ENCODE measurements at places on chromosomes 11 and 22.

- no peak for DNase-seq
Measured at GRCh38 chr22:26225207-26225606, 55.9 kb downstream of the SEZ6L start.

DNA sequence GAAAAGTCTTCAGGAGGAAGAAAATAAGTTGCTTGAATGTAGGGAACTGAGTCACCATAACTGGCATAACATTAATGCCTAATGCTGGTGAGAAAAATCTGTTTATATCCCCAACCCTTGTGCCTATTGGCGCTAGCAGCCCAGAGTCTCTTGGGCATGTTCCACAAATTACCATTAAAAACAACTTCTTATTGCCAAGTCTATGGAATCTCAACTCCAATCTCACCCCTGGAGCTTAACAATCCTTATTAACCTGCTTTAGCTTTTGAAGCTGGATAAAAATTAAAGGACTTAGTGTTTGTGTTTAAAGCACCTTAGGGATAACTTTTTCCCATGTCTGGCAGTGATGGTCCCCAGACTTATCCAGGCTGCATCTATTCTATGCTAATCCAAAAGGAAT, 143.0 kb downstream of the APIP start:
- no peak for DNase-seq

- no peak for DNase-seq
Measured at GRCh38 chr11:12695221-12695794, 21.1 kb downstream of the TEAD1 start.

DNA sequence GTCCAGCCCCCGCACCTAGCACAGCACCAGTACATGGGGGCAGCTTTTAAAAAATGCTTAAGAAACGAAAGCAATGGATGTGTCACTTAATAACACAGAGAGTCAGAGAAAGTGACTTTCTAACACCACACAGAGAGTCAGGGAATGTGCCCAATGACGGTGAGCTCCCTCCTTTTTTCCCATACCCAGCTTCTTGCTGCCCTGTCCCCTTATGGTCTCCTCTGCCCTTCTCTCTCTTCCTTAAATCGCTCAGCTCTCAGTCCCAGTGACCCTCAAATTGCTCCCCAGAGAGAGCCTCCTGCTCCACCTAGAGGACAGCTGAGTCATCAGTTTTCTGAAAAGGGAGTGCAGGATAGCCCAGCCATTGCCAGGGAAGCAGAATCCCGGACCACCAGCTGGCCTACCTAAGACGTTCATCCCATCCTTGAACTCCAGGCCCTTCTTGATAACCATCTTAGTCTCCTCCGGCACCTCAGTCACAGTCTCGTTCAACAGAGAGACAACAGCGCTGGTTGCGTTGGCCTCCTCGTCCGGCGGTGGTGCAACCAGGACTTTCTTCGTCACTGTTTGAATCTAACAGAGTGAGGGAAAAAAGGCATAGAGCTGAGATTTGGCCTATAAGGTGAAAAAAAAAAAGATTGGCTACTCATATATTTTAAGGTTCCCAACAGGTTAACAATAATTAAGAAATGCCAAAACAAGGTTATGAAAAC, 113.5 kb downstream of the SLC1A2 start:
- DNase-seq: peak; percentile 7

- DNase-seq: no peak
Measured at GRCh38 chr11:12073886-12074285, 36.5 kb upstream of the MICAL2 start.

DNA sequence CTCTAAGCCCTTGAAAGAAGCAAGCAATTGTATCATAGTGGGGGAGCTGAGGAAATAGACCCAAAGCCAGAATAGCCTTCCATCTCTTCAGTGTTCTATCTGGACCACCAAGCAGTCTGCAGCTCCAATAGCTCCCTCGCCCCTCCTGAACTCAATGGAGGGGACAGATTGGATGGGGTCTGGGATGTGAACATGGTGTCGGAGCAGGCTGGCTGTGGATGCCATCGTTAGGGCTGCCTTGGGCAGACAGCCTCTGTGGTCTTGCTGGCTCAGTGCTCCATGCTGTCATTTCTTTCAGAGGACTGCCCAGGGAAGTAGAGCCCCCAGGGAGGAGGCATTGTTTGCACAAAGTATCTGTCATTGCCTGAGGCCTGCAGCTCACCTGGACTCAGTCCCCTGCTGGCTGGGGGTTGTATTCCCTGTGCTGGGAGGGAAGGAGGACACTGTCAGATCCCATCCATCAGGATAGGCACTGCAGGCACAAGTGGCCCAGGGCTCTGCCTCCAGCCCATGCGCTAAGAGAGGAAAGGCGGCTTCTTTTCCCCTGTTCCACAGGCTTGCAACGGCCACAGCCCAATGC, 537.7 kb downstream of the BUD13 start:
- DNase-seq: no peak

- DNase-seq: no peak
Measured at GRCh38 chr22:50506611-50507420, 686 bp downstream of the LMF2 start.

GRCh38 chr11:65309006-65309405, 5.7 kb upstream of the CDC42EP2 start:
- no peak for DNase-seq

GRCh38 chr11:43542750-43543712, 137.5 kb upstream of the HSD17B12 start:
- no peak for DNase-seq

DNA sequence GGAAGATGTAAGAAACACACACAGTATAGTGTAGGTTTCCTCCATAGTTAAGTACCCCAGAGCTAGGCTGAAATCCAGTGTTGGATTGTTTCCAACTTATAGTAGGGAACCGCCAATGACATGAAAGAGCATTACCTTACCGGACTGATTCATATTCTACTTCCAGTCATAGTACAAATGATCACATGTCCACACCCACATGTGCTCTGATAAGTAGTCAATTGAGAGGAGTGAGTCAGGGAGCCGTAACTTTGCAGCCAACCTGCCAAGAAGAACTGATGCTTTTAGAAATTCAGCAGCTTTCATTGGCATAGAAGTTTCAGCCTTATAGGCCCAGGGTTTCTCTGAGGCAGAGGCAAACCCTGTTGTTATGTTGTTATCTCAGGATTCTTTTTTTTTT, 240.6 kb downstream of the ETS1 start:
- DNase-seq: no peak

DNA sequence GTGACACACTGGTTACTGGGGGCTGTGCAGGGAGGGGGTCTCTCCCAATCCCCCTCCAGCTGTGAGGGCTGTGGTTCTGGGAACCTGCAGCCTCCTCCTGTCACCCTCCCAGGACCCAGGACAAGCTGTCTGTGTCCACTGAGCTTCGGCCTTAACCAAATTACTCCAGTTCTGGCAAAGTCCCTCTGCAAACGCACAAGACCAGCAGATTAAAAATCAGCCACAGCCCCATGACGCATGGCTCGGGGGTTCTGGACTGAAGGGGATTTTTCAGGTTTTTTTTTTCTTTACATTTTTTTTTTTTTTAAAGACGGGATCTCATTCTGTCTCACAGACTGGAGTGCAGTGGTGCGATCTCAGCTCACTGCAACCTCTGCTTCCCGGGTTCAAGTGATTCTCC, 32.2 kb upstream of the A4GALT start:
- no peak for DNase-seq

GRCh38 chr11:67539550-67539949, 16.3 kb upstream of the CABP2 start:
- DNase-seq: no peak

DNA sequence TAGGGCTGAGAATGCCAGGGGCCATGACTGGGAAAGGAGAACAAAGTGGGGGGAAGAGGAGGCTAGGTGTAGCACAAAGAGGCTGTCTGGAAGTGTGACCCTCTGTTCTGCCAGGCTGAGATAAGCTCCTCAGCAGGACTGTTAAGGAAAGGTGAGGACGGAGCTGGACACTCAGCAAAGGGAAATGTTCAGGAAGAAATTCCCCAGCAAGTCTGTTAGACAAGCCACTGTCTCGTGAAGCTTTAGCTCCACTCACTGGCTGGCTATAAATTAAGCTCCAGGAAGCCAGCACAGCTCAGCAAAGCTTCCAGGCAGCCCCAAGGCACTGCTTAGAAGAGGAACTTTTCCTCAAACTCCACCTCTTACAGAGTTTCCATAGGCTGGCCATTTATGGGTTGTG, 181.2 kb upstream of the API5 start:
- DNase-seq: no peak

- no peak for DNase-seq
Measured at GRCh38 chr11:56089697-56090096, 3.4 kb upstream of the OR8I2 start.

DNA sequence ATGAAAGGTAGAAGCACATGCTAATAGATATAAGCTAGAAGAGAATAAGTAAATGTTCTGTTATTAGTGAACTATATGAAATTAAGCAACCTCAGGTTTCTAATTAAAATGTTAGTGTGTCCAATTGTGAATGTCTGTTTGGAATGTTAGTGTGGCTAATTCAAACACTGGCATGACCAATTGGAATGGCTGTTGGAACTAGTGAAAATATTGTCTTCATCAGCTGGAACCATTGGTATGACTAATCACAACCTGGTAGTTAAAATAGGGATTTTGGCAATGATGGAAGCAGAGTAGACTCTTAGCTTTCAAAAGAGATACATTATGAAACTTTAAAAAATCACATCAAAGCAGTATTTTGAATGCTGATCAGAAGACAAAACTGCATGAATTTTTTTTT, 66.8 kb downstream of the CYB5R2 start:
- DNase-seq: no peak

DNA sequence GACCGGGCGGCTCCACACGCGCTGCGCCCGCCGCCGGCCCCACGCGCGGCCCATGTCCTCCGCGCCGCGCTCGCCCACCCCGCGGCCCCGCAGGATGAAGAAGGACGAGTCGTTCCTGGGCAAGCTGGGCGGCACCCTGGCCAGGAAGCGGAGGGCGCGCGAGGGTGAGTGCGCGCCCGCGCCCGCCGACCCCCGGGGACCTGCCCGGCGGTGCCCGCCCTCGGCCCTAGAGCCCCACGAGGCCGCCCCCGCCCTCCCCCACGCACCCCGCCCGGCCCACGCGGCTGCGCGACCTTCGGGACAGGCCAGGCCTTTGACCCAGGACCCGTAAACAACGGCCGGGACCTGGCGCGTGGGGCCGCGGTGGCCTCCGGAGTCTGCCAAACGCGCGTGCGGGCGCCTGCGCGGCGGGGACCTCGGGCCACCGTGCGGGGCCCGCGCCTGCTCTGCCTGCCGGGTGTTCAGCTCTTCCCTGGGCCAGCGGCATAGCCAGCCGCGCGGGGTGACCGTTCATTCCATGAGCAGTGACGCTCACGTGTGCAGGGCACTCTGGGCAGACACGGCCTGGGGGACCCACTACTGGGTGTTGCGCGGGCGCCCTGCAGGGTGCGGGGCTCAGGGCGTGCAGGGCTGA, at the start of gene PARVB:
TSS of gene PARVB (plus strand) at position 15 of the 634 bp plus-strand sequence. CDS start at position 53, 38 bp downstream.
- DNase-seq: no peak

- no peak for DNase-seq
Measured at GRCh38 chr11:130599073-130599654, 150.7 kb downstream of the ADAMTS15 start.

GRCh38 chr11:61791737-61792309, 576 bp downstream of the TMEM258 start:
- no peak for DNase-seq
